ENCODE measurements at places on chromosomes 4 and X.

DNA sequence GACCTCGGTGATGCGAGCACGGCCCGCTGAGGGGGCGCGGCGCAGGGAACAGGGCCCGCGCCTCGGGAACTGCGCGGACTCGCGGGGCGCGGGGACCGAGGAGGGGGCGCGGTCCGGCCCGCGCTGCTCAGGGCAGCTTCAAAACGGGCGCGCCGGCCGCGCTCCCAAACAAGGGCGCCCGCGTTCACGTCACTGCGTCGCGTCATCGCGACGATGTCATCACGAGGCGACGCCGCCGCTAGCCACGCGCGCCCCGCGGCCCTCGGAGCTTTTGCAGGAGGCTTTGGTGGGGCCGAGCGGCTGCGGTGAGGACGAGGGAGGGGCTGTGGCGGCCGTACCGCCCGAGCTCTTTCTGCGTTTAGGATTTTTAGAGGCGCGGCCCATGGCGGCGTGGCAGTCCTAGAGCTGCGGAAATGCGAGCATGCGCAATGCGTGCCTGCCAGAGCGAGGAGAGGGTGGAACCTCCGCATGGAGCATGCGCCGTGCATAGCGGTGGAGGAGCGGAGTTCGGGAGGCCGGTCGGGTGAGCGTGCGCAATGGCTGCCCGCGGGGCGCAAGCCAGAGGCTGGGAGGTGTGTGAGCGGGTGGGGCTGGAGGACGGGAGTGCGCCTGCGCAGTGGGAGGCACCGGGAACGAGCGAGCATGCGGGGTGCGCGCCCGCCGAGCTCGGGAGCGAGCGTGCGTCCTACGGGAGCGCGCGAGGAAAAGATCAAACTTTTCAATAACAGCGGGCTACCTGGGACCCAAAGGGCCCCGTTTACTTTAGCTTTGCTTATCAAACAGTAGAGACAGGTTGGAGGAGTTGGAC lies at the start of gene PPP2R3B:
Gene PPP2R3B, minus strand, starts transcription at position 140 of the 808 bp plus-strand sequence. CDS start 216 bp downstream, outside the sequence.
- DNase-seq, result peak; percentile 95

- DNase-seq, result no peak
Measured at GRCh38 chrX:76827672-76828071, 400.2 kb downstream of the MAGEE1 start.

- no peak for DNase-seq
Measured at GRCh38 chr4:56657818-56658217, 23.3 kb downstream of the HOPX start.

DNA sequence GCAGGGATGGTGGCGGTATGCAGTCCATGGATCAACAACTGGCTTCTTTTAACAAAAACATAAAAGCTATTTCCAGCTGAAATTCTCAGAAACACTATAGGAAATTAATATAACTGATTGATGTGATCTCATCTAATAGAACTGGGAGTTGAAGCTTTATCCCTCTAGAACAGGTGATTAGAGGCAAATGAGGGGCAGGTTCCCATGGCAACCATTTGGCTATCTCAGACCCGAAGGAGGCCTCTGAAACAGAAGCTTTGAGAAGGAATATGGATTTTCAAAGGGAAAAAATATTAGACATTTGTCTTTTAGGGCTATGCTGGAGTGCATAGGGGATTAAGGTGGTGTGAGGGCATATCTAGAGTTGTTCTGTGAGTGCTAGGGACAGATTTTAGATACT lies 50.0 kb downstream of the IGSF1 start:
- no peak for DNase-seq

- no peak for DNase-seq
Measured at GRCh38 chrX:71053217-71053621, 14.9 kb downstream of the SNX12 start.

DNA sequence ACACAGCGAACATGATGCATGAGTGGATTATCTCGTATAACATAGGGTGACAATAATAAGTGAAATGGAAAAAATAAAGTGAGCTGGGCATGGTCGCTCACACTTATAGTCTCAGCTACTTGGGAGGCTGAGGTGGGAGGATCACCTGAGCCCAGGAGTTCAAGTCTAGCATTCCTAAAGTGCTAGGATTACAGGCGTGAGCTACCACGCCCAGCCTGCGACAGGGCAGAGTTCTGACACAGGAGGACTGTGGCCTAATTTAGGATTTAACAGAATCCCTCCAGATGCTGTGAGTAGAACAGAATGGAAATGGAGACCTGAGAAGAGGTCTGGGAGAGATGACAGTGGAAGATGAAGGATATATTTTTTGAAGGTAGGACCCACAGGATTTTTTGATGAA lies 3.4 kb upstream of the PRICKLE3 start:
- DNase-seq, result no peak

DNA sequence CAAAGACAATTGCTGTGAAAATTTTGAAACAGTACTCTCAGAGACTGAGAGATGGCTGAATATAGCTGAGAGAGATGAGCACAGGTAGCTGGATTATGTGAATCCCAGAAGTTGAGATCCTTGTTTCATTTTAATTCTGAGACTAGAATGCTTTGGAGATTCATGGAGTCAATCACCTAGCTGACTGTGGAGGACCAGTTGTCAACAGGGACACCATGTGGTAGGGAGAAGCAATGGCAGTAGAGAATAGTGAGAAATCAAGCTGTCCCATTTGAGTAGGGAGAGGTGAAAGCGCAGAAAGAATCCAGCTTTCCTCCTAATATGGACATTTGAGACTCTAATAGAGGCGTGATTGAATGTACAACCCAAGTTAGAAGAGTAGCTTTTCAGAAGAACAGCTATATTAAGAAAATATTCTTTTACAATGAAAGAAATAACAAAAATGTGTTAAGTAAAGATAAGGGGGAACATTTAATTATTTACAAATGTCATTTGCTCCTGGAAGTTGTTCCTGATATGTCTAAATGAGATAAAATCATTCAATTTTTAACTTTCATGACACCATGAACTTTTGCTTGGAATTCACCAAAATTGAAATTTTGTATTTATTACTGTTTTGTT lies 30.3 kb upstream of the GLRB start:
- peak; percentile 38 for DNase-seq

DNA sequence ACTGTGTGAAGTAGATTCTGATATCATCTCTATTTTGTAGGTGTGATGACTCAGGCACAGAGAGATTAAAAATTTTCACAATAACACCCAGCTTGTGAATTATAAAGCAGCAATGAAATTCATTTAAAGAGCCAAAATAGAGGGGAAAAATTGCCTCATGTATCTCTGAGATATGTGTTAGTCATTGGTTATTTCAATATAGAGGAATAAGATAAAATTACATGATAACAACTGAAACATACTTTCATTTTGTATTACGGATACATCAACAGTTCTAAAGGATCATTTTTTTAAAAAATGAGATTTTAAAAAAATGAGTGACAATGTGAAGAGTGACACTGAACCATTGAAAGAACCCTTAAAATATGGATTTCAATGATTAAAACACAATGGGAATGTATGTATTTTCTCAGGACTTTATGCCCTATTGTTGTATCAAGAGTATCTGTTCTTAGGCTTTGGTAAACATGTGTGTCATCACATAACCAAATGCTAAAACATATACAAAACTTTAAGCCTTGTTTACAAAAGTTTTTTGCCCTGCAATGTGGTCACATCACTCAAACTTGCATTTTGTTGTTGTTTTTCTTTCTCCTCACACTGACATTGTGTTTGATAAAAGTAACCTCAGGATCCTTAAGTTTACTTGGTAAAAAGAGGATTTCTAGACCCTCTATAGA lies 221.3 kb downstream of the ANTXR2 start:
- DNase-seq, result no peak

GRCh38 chr4:152941411-152941810 lies 5.3 kb downstream of the FHDC1 start:
- DNase-seq, result no peak

DNA sequence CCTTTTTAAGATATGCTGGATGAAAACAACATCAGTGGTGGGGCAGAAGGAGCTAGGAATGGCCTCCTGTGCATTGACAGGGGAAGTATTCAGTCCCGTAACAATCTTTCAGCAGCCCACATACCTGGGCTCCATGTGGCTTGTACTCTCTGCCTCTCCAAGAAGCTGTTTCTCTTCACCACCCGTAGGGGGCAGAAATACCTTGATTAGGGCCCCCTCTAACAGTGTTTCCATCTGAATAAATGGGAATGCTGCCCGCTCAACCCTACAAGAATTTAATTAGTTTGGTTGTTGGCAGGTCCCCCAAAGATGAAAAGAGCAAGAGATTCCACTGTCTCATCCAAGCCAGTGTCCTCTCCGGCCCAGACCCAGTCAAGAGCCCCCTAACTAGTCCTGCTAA lies 155.2 kb downstream of the SMIM20 start:
- DNase-seq, result no peak

DNA sequence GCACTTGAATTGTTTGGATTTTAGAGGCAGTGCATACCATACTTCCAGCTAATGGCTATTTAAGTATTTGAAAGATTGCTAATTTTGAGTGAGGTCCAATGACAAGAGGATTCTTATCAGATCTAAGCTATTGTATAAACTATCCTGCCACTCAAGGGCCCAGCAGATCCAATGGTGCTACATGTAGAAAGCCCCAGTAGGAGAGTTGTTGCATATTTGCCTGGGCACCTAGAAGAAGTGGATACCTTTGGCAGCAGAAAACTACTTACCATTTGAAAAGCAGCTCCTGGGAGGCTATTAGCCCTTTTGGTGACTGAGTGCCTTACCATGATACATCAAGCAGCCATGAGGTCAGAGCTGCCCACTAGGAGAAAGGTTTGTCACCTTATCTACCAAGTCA lies 447.3 kb downstream of the C4orf33 start:
- no peak for DNase-seq

DNA sequence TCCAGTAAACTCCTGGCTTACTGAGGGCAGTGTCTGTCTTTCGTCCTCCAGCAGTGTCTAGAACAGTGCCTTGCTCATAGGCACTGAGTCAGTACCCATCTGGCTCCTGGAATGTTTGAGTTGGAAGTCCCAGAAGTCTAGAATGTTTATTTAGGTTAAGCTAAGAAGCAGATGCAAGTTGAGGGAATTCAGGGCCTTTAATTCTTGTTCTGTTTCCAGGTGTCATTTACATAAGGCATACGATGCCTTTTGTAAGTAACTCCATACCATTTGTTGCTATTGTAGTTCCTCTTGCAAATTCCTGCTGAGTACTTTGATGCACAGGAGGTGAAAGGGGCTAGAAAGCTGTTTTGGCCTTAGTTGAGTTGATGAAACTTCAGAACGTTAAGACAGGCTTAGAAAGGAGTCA lies 22.2 kb downstream of the ARHGAP10 start:
- no peak for DNase-seq

GRCh38 chrX:15854712-15855567 lies at the start of gene AP1S2:
TSS of gene AP1S2 (minus strand) at chrX:15854813. CDS start at chrX:15852524, 2,289 bp downstream.
- peak; percentile 93 for DNase-seq

DNA sequence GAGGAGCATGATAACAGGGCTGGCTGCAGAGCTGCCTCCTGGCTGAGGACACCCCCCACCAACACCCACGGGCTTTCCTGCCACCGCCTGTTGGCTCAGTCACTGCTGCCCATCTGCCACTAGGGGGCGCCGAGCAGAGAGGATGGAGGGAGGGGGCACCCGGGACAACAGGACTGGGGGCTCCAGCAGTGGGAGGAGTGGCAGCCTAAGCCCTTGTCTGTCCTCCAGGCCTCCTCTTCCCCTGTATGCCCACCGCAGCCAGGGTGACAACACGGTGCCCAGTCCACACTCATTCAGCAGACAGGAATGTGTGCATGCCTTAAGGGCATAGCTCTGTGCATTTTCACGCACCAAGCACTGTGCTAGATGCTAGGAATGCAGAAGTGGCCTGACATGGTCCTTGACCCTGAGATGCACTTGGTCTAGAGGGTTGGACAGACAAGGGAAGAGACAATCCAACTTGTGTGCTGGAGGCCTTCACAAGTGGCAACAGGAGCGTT lies 149.9 kb downstream of the AMMECR1 start:
- DNase-seq, result no peak

DNA sequence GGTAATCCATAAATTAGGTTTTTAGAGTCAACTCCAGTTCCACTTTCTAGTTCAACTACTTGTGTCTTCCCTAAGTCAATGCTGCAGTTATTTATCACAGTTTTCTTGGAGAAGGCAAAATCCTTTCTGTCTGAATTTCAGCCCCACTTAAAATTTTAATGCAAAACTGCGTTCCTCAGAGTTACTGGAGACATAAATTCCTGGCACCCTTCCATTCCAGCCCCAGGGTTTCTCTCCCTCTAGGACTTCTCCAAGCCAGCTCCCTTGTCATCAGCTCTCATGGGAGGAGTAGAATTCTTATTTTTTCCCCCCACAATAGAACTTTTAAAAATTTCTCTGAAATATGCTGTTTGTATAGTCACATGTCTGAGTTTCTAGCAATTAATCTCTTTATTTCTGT lies 50.6 kb upstream of the PHOX2B start:
- DNase-seq, result no peak

GRCh38 chr4:141595531-141595930 lies 40.9 kb upstream of the IL15 start:
- no peak for DNase-seq

GRCh38 chr4:13537011-13537831 lies 7.1 kb downstream of the NKX3-2 start:
- DNase-seq, result no peak

- no peak for DNase-seq
Measured at GRCh38 chr4:179803857-179804256, 2361.6 kb upstream of the AGA start.

DNA sequence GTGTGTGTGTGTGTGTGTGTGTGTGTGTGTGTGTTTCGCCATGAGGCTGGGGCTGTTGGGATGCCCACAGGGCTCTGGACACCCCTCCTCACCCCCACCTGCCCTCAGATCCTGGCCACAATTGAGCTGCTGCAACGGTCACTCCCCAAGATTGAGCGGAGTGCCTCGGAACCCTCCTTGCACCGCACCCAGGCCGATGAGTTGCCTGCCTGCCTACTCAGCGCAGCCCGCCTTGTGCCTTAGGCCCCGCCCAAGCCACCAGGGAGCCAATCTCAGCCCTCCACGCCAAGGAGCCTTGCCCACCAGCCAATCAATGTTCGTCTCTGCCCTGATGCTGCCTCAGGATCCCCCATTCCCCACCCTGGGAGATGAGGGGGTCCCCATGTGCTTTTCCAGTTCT lies 10.2 kb downstream of the ARAF start:
- DNase-seq, result no peak

- DNase-seq, result no peak
Measured at GRCh38 chr4:169220447-169220846, 50.3 kb downstream of the SH3RF1 start.

- DNase-seq, result peak; percentile 96
Measured at GRCh38 chr4:38667085-38667893, 3.3 kb downstream of the KLF3 start.

DNA sequence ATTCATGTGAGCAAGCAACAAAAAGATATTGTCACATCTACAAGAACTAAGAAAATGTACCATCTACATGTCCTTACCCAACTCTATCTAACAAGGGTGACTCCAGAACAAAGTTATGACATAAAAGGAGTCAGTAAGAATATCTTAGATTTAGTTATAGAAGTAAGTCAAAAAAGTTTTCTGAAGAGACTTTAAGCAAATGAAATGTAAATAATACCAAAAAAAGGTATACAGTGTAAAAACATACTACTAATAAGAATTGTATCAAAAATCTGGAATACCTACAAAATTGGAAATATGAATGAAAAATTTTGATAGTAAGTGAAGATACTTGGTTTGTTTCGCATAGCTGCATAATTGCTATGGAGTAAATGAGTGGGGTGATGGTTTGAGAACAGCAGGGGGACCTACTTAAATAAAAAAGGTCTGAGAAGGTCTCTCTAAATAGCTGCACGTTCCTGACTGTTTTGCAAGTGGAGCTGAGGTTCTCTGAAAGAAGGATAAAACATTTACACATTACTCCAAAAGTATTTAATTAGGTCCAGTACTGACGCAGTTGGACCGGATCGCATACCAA lies 51.0 kb upstream of the ENPP6 start:
- no peak for DNase-seq

GRCh38 chr4:94491322-94491721 lies 39.6 kb downstream of the PDLIM5 start:
- DNase-seq, result no peak

GRCh38 chr4:183264614-183265013 lies 55.5 kb downstream of the CLDN22 start:
- peak; percentile 38 for DNase-seq
